ENCODE measurements at places on chromosomes 7 and 10. TPM values are rescaled to one million over a fixed set of nuclear protein-coding genes. Genes with fewer than 3 reads are reported as not detected.

DNA sequence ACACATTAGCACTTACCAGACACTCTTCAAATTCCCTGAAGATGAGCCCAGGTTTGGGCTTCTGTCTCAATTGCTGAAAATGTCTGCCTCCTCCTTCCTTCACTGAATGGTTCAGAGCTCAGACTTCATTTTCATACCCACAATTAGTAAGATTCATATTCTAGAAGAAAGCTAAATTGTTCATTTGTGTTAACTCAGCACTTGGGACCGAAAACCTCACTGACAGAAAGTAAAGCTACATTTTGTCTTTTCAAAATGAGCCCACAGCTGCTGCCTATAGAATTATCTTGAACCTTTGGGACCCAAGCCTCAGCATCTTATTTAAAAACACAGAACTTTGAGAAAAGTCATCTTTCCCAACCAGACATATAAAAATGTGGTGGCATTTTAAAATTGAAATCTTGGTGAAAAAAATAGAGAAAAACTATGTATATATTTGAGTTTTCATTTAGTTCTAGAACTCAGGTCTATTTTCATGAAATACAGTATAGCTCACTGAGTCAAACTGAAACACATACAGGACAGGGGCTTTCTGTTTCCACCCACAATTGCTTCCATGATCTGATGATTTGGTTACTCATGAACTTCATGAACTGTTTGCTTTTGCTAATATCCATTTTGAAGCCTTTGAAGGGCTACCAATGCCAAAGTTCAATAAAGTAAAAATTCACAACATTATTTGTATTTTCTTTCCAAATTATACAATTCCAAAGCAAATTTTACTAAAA is 119.1 kb upstream of the PFKP start:
- no peak for DNase-seq

DNA sequence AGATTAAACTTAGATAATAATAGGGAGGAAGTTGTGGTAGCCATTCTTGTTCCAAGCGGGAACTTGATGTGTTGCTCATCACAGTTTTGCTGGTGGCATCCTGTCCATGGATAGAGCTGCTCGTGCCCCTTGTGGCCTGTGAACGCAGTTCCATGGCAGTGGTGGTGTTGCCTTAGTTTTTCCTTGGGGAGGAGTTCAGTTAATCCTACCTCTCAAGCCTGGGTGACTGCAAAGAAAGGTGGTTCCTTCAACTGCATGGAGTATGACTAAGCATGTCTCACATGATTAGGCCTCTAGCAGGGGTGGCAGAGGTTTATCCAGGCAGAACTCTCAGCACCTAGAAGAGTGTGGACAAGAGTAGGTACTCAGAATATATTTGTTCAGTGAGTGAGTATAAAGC is 99.7 kb downstream of the MAPK8 start:
- DNase-seq = no peak

- peak; percentile 54 for DNase-seq
Observed at GRCh38 chr10:127976286-127976685, 69.4 kb downstream of the PTPRE start.

- DNase-seq = no peak
Observed at GRCh38 chr7:51069411-51070083, 247.1 kb downstream of the COBL start.

DNA sequence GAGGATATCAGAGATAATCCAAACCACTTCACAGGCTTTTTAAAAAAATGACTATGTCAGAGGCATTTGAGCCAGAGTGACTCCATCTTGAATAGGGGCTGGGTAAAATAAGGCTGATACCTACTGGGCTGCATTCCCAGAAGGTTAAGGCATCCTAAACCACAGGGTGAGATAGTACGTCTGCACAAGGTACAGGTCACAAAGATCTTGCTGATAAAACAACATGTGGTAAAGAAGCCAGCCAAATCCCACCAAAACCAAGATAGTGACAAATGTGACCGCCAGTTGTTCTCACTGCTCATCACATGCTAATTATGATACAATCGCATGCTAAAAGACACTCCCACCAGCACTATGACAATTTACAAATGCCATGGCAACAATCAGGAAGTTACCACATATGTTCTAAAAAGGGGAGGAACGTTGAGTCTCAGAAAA is 177.5 kb downstream of the RAPGEF5 start:
- peak; percentile 59 for DNase-seq

- DNase-seq = peak; percentile 32
Observed at GRCh38 chr10:62818426-62819011, 2.4 kb upstream of the EGR2 start.

- no peak for DNase-seq
Observed at GRCh38 chr7:124603066-124603465, 162.5 kb downstream of the GPR37 start.

DNA sequence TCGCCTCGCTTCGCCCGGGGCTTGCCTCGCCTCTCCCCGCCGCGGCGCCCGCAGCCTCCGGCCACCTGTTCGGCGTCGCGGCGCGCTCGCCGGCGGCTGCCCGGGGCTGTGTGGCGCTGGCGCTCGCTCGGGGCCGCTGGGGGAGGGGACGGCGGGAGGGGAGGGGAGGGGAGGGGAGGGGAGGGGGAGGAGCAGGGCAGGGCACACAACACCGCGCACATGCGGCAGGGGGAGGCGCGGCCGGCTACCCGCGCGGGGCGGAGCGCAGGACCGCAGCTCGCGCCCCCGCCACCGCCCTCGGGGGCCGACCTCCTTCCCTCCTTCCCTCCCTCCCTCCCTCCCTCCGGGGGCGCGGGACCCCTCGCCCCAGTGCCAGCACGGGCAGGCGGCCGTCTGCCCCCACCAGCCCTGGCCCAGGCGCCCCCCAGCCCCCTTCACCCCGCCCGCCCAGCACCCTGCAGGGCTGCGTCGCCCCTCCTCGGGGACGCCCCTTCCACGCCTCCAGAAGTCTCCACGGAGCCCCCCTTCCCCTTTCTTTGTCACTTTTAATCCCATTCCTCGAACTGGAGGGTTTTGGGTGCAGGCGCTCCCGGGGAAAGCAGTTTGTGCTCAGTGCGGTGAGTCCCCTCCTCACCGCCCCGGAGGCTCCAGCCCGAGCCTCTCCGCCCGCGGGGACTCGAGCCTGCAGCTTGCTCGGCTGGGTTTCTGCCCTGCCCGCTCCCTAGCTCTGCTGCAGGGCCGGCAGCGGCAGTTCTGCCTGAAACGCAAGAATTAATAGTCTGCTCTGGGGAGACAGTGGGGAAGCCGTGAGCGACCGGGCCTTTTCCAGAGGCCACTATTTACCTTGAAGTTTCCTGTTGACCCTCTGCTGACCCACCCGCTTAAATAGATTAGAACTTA is at the start of gene PARD3:
Gene PARD3 (minus strand): TSS at position 112 of the 900 bp plus-strand sequence. CDS start 301 bp downstream, outside the sequence.
- peak; percentile 81 for DNase-seq

GRCh38 chr10:78170026-78170475 is 136.4 kb downstream of the RPS24 start:
- no peak for DNase-seq

DNA sequence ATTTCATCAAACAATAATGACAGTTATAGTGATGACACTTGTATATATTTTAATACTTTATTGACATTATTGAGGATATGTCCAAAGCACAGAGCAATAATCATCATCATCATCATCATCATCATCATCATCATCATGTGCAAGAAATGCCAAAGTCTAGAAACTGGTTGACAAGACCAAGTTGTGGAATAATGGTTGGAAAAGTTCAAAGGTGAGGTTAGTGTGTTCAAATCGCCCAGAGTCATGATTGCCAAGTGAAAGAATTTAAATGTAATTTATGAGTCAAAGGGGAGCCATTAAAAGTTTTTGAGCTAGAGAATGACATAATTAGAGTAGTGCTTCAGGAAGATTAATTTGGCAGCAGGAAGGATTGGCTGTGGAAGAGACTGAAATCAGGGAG is 852.4 kb downstream of the SORCS1 start:
- no peak for DNase-seq

GRCh38 chr7:111485701-111486380 is 76.5 kb downstream of the IMMP2L start:
- DNase-seq = no peak

- DNase-seq = no peak
Observed at GRCh38 chr7:3280946-3281656, 20.0 kb upstream of the SDK1 start.

DNA sequence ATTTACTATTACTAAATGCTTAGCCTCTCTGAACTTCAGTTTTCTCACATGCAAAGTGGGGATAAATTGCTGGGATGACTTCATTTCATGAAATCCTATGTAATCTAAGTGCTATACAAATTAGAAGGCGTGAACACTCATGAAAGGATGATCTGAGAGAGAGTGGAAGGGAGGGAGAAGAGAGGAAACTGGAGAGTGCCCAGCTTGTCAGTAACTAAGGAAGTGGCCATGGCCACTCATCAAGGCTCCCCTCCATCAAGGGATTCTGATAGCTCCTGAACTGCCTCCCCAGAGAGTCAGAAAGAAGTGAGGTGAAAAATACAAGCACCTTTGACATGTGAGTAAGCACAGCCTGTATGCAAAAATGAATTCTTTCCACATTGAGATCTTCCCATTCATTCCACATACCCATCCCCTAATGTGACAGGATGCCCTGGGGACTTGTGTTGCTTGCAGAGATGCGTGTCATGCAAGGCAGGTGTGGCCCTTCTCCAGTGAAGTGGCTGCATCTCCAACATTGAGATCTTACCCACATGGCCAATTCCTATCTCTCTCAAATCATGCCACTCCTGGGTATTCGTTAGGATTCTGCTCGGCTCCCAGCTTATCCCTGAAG is 76.5 kb upstream of the ITPRID1 start:
- no peak for DNase-seq

DNA sequence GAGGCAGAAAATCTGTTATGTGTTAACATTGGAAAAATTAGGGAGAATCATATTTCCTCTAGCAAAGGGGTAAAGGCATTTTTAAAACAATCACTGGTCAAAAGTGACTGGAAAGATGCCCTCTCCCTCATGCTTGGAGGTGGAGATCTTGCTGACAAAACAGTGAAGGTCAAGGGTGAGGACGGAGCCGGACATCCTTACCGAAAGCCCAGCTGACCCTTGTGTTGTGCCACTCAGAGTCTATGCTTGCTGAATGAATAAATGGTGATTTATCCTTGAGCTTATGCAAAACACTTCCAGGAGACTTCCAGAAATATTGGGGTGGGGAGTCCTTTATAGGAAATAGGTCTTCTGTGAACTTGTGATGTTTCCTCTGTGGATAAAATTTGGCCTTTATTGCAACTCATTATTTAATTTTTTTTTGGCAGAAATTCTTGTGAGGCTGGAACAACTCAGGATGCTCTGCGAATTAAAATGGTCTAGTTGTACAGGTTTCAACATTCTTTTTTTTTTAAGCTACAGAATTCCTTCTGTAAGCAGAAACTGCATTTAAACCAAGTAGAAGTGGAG is 28.3 kb upstream of the ELMO1 start:
- no peak for DNase-seq

Gene COG5
- total RNA-seq = 51.4 TPM

Gene GLUD1
- 107 TPM for total RNA-seq

Gene KCNMA1
- 15.3 TPM for total RNA-seq

Gene UTF1
- not detected for total RNA-seq

Gene DLX6
- total RNA-seq = not detected

Gene KCP
- total RNA-seq = 0.19 TPM

Data from myocyte (in vitro differentiated cells).